ENCODE measurements at places on chromosomes 7 and 10.

GRCh38 chr7:43906331-43907010 is at the start of gene URGCP:
URGCP (minus strand) TSS chr7:43906596; CDS start chr7:43906575, 21 bp downstream.
- peak; percentile 43 for DNase-seq
- H3K36me3 ChIP-seq: peaks cover 2% of the 10 kb centered on the region
- H3K27me3 ChIP-seq: no peaks in the 10 kb centered on the region
- H3K4me1 ChIP-seq: peaks cover 24% of the 10 kb centered on the region
- peak within 1 kb of the TSS; percentile 96 for H3K4me3 ChIP-seq

DNA sequence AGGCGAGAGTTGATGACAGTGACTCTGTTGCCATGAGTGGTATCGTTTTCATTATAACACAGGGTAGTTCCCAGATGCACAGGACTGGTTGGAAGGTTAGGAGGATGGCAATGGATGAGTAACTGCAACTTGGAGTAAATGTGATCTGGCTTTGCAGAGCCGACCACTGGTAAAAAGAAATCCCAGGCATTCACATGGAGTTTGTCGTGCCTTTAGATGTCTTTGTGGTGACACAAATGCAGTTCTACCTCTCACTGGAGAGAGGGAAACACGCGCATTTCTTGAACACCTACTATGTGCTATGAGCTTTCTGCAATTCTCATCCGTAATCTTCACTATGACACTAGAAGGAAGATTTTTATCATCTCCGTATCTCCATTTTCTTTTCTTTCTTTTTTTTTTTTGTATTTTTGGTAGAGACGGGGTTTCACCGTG is 1.7 kb upstream of the MNX1 start:
- no peak overlapping the region for H3K4me3 ChIP-seq
- H3K4me1 ChIP-seq: peaks cover 16% of the 10 kb centered on the region
- no peaks in the 10 kb centered on the region for H3K36me3 ChIP-seq
- H3K27ac ChIP-seq: no peak overlapping the region
- peaks cover 32% of the 10 kb centered on the region for H3K27me3 ChIP-seq

DNA sequence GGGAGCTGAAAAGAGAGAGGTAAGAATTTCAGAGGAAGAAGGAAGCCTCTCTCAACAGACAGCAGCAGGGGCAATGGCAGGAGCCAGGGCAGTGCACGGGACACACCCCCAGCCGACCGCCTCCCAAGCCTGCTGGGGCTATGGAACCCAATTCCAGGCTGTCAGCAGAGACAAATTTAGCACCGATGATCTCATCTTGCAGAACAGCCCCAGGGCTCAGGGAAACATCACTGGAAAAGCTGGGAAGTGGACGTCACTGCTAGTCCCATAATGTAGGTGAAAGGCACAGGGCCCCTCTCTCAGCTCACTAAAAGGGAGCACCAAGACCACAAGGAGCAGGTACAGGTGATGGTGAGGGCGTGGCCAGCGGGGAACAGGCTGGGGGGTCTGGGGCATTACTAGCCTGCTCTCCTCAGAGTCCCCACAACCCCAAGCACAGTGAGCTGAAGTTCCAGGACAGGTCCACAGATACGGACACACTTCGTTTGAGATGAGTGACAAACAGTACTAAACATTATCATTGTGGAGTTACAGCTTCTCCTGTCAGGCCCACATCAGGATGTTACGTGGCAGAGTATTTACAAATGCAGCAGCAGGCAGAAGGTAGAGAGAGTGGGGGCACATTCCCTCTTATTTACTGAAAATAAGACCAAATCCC is 103.7 kb downstream of the PLXNA4 start:
- H3K27ac ChIP-seq: no peak overlapping the region
- peaks cover 5% of the 10 kb centered on the region for H3K27me3 ChIP-seq
- H3K4me1 ChIP-seq: no peaks in the 10 kb centered on the region
- DNase-seq: no peak

DNA sequence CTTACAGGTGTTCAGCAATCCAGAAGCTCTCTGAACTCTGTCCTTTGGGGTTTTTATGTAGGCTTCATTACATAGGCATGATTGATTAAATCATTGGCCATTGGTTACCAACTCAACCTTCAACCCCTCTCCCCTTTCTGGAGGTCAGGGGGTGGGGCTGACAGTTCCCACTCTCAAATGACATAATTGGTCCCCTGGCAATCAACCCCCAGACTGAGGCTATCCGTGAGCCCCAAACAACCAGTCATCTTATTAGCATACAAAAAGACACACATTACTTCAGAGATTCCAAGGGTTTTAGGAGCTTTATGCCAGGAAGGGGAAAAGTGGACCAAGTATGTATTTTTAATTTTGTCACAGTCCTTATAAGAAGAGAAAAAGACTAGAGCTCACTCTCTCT is 92.1 kb downstream of the ZNF467 start:
- H3K36me3 ChIP-seq: no peaks in the 10 kb centered on the region
- H3K4me1 ChIP-seq: no peaks in the 10 kb centered on the region
- no peak for DNase-seq
- no peak overlapping the region for H3K4me3 ChIP-seq

DNA sequence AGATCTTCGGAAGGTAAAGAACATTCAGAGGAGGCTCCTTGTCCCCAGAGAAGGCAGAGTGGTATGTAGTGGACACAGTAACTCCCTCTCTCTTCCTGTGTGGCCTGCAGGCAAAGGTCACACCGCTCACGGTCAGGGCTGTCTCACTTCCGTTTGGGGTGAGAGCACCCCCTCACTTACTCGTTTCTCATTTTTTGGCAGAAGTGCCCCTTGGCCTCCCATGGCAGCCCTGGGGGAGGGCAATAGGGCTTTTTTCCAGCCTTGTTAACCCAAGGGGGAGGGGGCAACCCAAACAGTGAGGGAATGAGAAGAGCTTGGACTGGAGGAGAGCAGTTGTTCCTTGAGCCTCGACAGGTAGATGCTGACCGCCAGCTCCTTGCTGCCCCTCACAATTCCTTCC is 31.8 kb upstream of the SRGN start:
- no peaks in the 10 kb centered on the region for H3K27me3 ChIP-seq
- DNase-seq: no peak
- H3K4me1 ChIP-seq: peaks cover 18% of the 10 kb centered on the region
- H3K36me3 ChIP-seq: no peaks in the 10 kb centered on the region

- H3K27ac ChIP-seq: no peak within 1 kb of the TSS
- peaks cover 14% of the 10 kb centered on the region for H3K27me3 ChIP-seq
- no peak for DNase-seq
- peaks cover 17% of the 10 kb centered on the region for H3K36me3 ChIP-seq
- H3K4me3 ChIP-seq: peak within 1 kb of the TSS; percentile 59
Observed at GRCh38 chr7:98211221-98211675, at the start of gene BHLHA15. BHLHA15 (plus strand) TSS chr7:98211439; CDS start chr7:98212310, 871 bp downstream.

GRCh38 chr7:51263631-51264484 is 52.8 kb downstream of the COBL start:
- no peak for DNase-seq
- H3K27me3 ChIP-seq: peaks cover 2% of the 10 kb centered on the region
- H3K36me3 ChIP-seq: no peaks in the 10 kb centered on the region
- H3K27ac ChIP-seq: no peak overlapping the region

GRCh38 chr10:44267007-44267406 is 117.9 kb downstream of the CXCL12 start:
- H3K4me1 ChIP-seq: no peaks in the 10 kb centered on the region
- H3K27ac ChIP-seq: no peak overlapping the region
- no peaks in the 10 kb centered on the region for H3K27me3 ChIP-seq
- no peak overlapping the region for H3K4me3 ChIP-seq

- peaks cover 3% of the 10 kb centered on the region for H3K27me3 ChIP-seq
- H3K36me3 ChIP-seq: no peaks in the 10 kb centered on the region
- no peak overlapping the region for H3K27ac ChIP-seq
- H3K4me1 ChIP-seq: no peaks in the 10 kb centered on the region
Observed at GRCh38 chr10:61406242-61406641, 46.9 kb downstream of the TMEM26 start.

- H3K36me3 ChIP-seq: peaks cover 2% of the 10 kb centered on the region
- peak; percentile 25 for DNase-seq
- no peak within 1 kb of the TSS for H3K27ac ChIP-seq
- peaks cover 5% of the 10 kb centered on the region for H3K27me3 ChIP-seq
- no peaks in the 10 kb centered on the region for H3K4me1 ChIP-seq
Observed at GRCh38 chr7:45088821-45089340, at the start of gene NACAD. NACAD (minus strand) TSS chr7:45088969; CDS start chr7:45088894, 75 bp downstream.

- H3K27me3 ChIP-seq: no peaks in the 10 kb centered on the region
- H3K27ac ChIP-seq: no peak overlapping the region
- no peaks in the 10 kb centered on the region for H3K36me3 ChIP-seq
- no peak overlapping the region for H3K4me3 ChIP-seq
- DNase-seq: no peak
- no peaks in the 10 kb centered on the region for H3K4me1 ChIP-seq
Observed at GRCh38 chr10:19663344-19663743, 152.9 kb upstream of the PLXDC2 start.

DNA sequence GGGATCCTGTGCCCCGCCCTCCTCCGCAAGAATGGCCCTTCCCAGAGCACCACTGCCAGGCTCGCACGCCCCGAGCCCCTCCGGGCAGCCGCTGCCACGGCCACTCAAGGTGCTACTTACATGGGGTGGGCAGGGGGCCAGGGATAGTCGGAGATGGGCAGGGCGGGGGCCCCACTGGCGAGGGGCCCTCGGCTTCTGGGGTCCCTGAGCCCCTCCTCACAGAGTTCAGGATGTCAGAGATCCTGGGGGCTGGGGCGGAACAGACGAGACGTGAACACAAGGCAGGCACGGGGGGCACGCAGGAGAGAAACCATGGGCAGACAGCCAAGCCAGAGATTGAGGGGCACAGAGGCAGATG is 25.6 kb downstream of the YKT6 start:
- H3K27ac ChIP-seq: no peak overlapping the region
- no peak overlapping the region for H3K4me3 ChIP-seq
- peaks cover 18% of the 10 kb centered on the region for H3K27me3 ChIP-seq
